ENCODE measurements at places on chromosomes 11 and 22.

DNA sequence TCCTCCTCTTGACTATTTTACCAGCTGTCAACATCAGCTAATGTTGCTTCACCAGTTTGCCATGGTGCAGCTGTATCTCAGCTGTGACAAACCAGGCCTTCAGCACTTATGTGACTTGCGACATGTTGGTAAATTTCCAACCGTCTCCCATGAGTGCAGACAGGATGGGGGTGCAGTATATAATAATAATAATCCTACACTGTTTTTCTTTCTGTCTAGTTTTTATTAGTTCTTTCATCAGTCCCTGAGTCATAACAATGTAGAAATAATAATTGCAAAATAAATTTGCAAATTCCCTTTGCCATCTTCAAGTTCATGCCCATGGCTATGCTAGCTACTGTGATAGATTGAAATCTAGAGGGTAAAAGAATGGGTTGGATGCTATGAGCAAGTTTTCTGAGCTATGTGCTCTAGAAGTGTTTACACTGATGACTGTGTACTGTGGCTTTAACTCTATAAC is 4.9 kb downstream of the MMP13 start:
- no peak for DNase-seq

DNA sequence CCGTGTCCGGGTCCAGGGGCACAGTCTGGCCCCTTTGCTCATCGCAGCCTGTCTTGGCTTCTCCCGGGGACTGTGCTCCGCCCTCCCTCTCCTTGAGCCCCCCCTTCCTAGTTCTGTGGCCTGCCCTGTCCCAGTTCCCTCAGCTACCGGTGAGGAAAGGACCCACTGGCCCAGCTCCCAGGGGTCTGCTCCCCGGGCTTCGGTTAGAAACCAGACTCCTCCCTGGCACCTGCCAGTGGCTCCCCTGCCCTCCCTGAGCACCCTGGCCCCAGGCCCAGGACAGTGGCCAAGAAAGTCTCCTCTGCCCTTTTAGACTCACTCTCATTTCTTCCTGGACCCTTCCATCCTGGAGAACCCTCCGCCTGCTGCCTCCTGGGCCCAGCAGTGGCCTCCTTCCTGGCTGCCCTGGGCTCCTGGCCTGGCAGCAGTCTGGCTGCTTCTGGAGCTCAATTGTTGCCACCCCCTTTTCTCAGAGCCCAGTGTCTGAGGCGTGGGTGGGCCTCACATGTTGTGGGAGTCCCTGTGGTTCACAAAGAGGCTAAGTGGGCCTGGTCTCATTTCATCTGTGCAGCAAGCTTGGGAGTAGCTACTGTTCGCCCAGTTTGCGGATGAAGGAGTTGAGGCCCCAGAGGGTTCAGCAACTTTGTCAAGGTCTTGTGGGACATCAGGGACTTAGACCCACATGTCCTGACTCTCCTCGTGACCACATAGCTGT is 12.6 kb downstream of the PRDM11 start:
- no peak for DNase-seq

DNA sequence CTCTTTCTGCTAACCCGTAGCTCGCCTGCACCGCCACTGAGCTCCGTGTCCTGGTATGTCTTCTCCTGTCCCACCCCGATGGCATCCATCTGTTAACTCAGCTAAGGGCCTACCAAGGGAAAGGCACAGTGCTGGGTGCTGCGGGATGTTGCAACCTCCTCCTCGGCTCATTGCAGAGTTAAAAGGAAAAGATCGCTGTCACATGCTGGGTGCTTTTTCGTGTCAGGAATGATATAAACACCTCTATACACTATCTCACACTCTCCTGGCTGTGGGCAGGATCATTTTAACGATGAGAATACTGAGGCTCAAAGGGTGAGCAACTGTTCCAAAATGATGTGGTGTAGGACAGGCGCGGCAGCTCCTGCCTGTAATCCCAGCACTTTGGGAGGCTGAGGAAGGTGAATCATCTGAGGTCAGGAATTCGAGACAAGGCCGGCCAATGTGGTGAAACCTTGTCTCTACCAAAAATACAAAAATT is 10.1 kb downstream of the TXN2 start:
- no peak for DNase-seq

DNA sequence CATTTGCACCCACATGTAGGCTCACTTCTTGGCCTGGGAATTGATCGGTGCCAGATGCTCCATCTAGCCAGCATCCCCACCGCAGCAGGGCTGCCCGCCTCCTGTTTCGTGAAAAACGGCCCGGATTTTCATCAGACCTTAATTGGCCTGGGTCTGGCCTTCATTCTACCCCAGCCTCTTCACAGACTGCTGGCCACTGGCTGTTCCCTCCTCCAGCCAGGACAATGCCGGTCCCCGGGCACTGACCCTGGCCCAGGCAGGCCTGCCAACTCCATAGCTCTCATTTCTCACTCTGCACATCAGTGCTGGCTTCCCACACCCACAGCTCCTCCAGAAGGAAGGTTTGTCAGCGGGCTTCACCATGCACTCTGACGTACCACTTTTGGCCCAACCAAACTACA is 27.9 kb downstream of the TIMP3 start:
- DNase-seq, result no peak

GRCh38 chr22:21642584-21643448 is 714 bp downstream of the SDF2L1 start:
- no peak for DNase-seq

Data from pons (tissue), 1 donor.